CD4-positive, alpha-beta T cell treated with Interleukin-15 for 4 hours (primary cell): ENCODE measurements at places on chromosomes 6 and 20.

DNA sequence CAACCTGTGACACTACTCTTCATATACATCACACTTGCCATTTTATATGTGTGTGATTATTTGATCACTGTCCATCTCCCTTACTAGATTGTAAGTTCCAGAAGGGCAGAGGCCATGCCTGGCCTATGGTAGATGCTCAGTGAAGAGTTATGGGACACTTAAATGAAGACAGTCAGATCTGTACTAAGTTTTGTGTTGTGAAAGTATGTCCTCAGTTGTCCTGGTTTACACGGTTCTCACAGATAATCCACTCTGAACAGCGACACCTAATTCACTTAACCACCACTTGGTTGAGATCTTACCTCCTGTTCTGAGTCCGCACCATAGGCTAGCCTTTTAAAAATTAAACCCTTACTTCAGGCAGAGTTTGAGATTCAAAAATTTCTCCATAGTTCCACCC lies 434.1 kb upstream of the SOX4 start:
- DNase-seq, result no peak

GRCh38 chr6:77466055-77466450 lies 2.8 kb upstream of the HTR1B start:
- no peak for DNase-seq

DNA sequence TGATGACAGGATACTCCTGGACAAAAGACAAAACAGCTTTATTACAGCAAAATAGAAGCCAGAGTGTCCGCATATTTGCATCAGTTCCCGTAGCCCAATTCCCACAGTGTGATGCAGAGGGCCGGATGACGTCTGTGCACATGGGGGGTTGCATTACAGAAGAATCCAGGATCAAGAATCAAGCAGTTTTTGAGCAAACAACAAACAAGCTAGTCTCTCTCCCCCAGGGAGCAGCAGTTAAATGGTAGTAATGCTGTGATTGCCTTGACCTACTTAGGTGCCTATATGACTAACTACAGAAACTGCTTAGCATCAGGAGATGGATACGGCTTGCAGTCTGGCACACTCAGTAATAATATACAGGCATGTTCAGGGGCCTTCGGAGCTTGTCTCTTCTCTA lies 3.2 kb upstream of the SDHAF4 start:
- DNase-seq, result no peak

GRCh38 chr20:47136782-47137181 lies 219.7 kb downstream of the ZMYND8 start:
- DNase-seq, result no peak

DNA sequence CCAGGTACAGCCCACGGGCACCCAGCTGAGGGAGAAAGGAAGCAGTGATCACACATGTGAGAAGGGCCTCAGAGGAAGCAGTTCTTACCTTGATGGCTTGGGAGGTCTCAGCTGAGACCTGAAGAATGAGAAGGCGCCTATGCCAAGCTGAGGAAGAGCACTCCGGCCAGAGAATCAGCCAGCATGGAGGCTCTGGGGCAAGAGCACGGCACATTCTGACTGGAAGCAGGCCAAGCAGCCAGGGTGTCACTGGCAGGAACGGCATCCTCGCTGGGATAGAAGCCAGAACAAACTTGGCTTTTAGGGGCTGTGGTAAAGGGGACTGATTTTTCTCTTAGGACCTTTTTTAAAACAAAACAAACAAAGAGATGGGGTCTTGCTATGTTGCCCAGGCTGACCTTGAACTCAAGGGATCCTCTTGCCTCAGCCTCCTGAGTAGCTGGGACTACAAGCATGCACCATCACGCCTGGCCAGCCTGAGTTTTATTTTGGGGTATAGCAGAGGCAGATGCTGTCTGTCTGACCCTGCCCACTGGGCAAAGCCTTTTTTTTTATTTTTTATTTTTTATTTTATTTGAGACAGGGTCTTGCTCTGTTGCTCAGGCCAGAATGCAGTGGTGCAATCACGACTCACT lies 17.6 kb downstream of the GHRH start:
- no peak for DNase-seq

- peak; percentile 62 for DNase-seq
Measured at GRCh38 chr6:116268589-116269293, 11.0 kb downstream of the TSPYL1 start.

DNA sequence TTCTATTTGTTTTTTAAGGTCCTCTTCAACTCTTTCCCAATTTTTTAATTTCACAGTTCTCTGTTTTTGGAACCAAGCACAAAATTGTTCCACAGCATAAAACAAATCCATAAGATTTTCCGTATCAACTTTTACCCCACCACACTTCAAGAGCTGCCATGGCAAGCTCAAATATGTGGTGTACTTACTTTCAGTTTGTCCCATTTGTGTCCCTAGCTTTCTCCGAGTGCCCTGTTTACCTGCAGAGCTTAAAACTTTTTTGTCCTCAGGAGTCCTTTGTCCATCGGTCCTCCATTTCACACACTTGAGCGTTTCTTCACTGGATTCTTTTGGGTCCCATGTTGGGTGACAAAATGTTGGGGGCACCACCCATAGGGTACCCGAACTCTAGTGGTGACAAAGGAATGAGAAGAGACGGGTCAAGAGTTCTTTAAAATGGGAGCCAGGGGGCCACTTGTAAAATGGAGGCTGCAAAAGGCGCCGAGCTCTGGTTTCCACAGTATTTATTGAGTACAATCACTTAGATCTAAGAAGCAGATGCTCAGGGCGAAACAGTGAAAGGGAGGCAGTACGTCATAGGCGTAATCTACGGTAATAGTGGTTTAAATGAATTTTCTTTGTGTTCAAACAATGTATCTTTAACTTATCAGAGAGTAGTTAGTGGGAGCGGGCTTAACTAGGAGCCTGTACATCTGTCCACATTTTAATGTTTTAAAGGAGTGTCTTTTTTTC lies 39.8 kb upstream of the SERINC1 start:
- no peak for DNase-seq

DNA sequence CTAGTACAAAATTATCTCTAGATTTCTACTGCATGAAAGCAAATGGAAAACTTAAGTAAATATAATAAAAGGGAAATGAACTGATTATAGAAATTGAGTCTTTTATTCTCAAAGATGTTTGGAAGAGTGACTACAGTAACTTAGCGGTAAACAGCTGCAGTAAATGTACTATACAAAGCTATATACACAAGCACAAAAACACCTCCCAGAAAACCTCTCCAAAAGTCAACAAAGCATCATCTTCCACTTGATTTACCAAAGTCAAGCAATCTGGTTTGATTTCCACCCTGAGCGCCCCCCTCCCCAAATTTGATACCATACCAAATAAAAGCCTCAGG lies 142.1 kb upstream of the SHLD1 start:
- DNase-seq, result no peak

GRCh38 chr6:137590684-137591083 lies 96.5 kb upstream of the OLIG3 start:
- DNase-seq, result no peak

DNA sequence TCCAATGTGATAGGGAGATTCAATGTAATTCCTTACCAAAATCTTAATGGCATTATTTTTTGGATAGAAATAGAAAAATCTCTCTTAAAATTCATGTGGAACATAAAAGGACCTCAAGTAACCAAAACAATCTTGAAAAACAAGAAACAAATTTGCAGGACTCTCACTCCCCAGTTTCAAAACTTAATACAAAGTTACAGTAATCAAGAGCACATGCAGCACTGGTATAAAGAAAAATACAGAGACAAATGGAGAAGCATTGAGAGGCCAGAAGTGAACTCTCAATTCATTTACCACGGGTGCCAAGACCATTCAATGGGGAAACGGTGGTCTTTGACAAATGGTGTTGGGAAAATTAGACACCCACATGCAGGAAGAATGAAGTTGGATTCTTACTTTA lies 7.8 kb upstream of the TSBP1 start:
- DNase-seq, result no peak

- DNase-seq, result no peak
Measured at GRCh38 chr20:4243071-4243470, 227.7 kb upstream of the RNF24 start.

DNA sequence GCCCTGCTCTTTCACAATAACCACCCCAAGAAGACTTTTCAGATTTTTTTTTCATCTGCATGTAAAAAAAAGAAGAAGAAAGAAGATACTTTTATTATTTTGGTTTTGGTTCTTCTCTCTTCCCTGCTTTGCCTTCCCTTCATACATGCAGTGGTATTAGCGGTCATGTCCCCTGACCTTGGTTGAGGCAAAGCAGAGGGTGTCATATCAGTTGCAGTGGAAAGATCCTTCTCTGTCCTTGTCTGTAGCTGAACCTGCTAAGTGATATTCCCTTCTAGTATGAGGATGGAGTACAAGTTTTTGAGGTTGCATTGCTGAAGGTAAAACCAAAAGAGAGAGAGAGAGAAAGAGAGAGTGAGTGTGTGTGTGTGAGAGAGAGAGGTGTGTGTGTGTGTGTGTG lies 345.7 kb downstream of the UTRN start:
- DNase-seq, result no peak

GRCh38 chr20:48652961-48653705 lies 174.7 kb downstream of the PREX1 start:
- no peak for DNase-seq

GRCh38 chr6:125254321-125254720 lies 47.4 kb downstream of the HDDC2 start:
- DNase-seq, result no peak

- DNase-seq, result no peak
Measured at GRCh38 chr20:55439070-55439469, 566.2 kb downstream of the CBLN4 start.

GRCh38 chr6:39178804-39179203 lies 50.5 kb downstream of the KCNK5 start:
- DNase-seq, result no peak

- DNase-seq, result no peak
Measured at GRCh38 chr6:156824142-156824541, 47.0 kb downstream of the ARID1B start.

DNA sequence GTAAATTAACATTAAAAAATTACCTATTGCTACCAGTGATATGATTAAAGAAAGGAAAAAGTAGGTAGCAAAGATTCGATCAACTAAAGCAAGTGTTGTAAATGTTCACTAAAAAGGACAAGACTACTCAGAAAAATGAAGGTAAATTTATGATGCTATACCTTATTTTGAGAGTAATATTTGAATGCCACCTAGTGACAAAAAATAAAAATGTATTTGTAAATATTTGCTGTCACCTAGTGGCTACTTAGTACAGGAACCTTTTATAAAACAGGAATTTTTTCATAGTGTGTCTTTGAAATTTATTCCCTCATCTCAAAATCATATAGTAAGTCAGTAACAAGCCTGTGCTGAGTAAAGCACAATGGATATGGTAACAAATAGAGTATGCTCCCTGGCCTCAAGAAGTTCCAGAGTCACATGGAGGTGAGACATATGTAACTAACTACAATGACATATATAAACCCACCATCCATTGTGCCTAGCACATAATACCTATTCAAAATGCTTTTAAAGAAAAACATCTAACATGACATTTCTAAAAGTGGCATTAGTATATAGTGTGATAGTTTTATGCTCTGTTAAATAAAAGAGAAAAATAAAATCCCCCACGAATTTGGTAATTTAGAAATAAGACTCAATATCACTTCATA lies 193.1 kb upstream of the SIM1 start:
- DNase-seq, result no peak

- no peak for DNase-seq
Measured at GRCh38 chr6:65161661-65162060, 545.4 kb downstream of the EYS start.

DNA sequence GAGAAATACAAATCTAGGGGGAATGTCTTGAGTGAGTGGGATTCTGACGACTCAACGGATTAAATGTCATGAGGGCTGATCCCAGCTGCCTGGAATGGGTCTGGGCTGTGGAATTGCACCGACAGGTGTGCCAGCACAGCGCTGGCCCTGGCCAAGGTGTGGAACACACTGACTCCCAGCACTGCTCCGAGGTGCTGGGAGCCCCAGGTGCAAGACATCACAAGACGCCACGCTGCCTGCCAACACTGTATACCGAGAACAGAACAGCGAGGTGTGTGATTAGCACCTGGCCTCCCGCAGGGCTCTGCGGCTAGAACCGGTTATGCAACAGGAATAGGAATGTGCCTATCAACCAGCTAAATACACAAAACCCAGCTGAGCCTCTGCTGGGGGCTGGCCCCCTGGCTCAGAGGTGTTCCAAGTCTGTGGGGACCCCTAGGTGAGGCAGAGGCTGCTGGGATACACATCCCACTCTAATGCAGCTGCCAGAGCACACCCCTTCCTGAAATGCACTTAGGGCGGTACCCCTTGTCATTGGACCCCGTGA lies 24.8 kb upstream of the APMAP start:
- DNase-seq, result no peak

DNA sequence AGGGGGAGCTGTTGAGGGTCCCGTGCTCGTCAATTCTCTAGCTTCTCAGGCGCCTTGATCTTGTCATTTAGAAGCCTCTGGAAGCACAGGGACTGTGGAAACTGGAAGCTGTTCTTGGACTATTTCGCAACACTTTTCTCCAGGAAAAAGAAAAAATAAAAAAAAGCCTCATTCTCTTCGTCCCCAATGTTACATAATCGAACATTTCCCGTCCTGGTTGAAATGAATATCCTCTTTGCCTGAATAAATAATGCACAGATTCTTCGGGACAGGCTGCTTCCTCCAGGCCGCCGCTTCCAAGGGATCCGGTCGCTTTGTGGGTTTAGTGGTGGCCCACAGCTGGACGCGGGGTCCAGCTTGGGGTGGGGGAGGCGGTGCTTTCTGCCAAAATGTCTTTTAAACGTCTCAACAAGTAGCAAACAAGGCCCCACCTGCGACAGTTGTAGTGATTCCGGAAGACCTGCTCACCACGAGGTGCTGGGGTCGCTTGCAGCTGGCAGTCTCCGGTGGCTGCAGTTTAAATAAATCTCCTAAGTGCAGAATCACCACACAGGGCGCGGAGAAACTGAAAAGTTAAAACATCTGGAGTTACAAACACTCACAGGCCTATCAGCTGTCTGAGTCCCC lies 125.9 kb upstream of the ESR1 start:
- no peak for DNase-seq
